ENCODE measurements at places on chromosomes 6 and 20. TPM values are rescaled to one million over a fixed set of nuclear protein-coding genes. Genes with fewer than 3 reads are reported as not detected.

ADGRG6 gene
- total RNA-seq: 0.77 TPM

SLPI gene
- not detected for total RNA-seq

PKIB gene
- total RNA-seq: 0.92 TPM

RRBP1 gene
- total RNA-seq: 46.7 TPM

RAB44 gene
- not detected for total RNA-seq

C6orf52 gene
- total RNA-seq: not detected

SGK2 gene
- 0.74 TPM for total RNA-seq

ADISSP gene
- 18.4 TPM for total RNA-seq

DNA sequence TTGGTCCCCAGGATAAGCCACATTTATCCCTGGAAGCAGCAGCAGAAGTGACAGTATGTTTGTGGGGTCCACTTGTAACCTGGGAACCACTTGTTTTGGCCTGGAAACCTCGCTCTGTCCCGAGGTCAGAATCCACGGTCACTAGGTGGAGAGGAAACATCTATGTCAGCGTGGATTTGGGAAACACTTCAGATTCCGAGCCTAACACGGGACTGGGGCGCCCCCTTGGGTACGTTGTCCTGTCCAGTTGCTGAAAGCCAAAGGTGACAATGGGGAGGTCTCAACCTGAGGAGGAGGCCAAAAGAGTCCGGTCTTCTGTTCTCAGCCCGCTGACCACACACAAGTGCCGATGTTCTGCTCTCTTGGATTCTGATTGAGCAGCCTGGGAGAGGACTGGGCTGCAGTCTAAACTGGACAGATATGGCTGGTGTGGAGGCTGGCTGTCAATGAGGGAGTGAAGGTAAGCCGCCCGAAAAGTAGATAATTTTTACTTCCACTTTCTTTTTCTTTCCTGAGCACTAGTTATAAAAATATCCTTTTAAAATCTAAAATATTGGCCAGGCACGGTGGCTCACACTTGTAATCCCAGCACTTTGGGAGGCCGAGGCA lies 4.9 kb upstream of the ZFP57 start:
- no peak overlapping the region for H3K27ac ChIP-seq
- no peaks in the 10 kb centered on the region for H3K27me3 ChIP-seq
- H3K4me3 ChIP-seq: no peak overlapping the region
- no peak for DNase-seq

DNA sequence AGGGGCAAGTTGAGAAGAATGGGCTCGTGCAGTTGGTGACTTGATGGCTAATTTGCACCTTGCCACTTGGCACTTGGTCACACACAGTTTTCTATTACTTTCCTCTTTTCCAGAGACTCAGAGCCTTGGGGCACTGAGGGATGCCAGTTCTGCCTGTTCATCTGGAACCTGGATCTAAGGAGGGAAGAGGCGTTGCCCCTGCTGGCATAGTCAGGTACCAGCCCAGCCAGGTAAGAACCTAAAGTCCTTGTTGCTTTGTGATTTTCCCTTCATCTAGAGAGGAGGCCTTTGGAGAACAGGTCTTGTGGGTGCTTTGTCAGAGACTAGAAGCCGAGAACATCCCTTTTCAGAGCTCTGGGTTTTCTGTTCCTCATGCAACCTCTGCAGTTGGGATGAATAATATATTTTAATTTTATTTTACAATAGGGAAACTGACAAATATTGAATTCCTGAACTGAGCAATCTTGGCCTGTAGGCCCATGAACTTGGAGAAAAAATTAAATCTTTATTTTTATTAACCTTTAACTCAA lies 11.4 kb downstream of the SYTL3 start:
- H3K27me3 ChIP-seq: no peaks in the 10 kb centered on the region
- H3K36me3 ChIP-seq: peaks cover 20% of the 10 kb centered on the region
- no peak for DNase-seq
- H3K4me3 ChIP-seq: no peak overlapping the region
- H3K4me1 ChIP-seq: peaks cover 30% of the 10 kb centered on the region
- peak overlapping the region; percentile 54 for H3K27ac ChIP-seq

DNA sequence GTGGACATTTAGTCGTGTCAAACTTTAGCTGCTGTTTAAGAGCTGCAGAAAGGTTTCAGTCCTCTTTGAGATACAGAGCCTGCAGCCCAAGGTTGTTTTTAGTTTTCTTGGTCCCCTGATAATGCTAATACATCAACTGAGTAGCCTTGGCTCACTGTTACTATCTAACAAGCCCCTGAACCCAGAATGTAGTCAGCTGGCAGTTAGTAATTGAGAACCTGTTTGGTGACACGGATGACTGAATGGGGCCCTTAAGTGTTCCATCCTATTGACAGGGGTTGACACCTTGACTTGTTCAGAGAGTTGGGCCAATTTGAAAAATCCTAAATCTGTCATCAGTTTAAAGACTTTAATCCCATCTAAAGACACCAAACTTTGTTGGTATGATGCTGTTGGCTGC lies 2.8 kb downstream of the RTN4IP1 start:
- no peak for DNase-seq
- H3K27ac ChIP-seq: no peak overlapping the region
- no peak overlapping the region for H3K4me3 ChIP-seq
- no peaks in the 10 kb centered on the region for H3K27me3 ChIP-seq
- H3K36me3 ChIP-seq: no peaks in the 10 kb centered on the region

DNA sequence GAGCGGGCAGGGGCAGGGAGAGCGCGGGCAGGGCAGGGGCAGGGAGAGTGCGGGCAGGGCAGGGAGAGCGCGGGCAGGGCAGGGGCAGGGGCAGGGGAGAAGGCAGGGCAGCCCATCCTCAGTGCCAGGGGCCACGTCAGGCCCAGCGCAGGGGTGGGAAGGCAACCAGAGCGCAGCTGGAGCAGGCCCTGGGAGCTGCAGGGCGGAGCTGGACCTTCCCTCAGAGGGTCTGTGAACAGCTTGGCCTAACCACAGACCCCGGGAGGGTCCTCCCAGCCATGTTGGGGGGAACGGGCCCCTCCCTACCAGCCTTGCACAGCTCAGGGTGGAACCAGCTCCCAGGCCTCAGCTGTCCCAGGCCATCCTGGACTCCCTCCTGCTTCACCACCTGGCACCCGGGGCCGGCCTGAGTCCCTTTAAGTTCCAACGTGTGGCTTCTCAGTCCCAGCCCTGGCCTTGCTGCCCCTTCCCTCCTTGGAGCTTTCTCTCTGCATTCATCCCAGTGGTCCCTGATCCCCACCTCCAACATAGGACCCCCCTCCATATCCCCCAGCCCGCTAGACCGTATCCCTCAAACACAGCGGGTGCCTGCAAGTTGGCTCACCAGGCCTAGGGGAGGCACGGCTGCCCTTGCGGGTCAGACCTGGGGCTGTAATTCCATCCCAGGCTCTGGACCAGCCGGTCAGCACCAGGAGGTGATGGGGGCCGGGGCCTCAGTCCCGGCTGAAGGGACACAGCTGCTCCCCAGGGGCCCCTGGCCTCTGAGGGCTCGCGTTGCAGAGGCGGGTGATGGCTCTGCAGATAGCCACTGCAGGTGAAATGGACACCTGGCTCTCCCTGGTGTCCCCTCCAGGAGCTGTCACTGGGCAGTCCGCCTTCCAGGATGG lies 5.6 kb upstream of the ZBTB46 start:
- no peak for DNase-seq
- H3K4me1 ChIP-seq: no peaks in the 10 kb centered on the region
- H3K27ac ChIP-seq: no peak overlapping the region
- no peaks in the 10 kb centered on the region for H3K27me3 ChIP-seq
- no peaks in the 10 kb centered on the region for H3K36me3 ChIP-seq
- no peak overlapping the region for H3K4me3 ChIP-seq

GRCh38 chr6:53179961-53180651 lies 31.5 kb upstream of the GCM1 start:
- no peak overlapping the region for H3K4me3 ChIP-seq
- H3K27ac ChIP-seq: no peak overlapping the region
- peak; percentile 75 for DNase-seq
- H3K27me3 ChIP-seq: no peaks in the 10 kb centered on the region

GRCh38 chr6:31345026-31345730 lies 11.8 kb downstream of the HLA-B start:
- no peaks in the 10 kb centered on the region for H3K27me3 ChIP-seq
- H3K27ac ChIP-seq: no peak overlapping the region
- no peaks in the 10 kb centered on the region for H3K4me1 ChIP-seq
- H3K36me3 ChIP-seq: no peaks in the 10 kb centered on the region
- no peak overlapping the region for H3K4me3 ChIP-seq

GRCh38 chr20:2919518-2920245 lies 46.4 kb downstream of the PTPRA start:
- H3K4me1 ChIP-seq: no peaks in the 10 kb centered on the region
- H3K4me3 ChIP-seq: no peak overlapping the region
- peaks cover 5% of the 10 kb centered on the region for H3K36me3 ChIP-seq
- no peak overlapping the region for H3K27ac ChIP-seq
- DNase-seq: no peak
- H3K27me3 ChIP-seq: no peaks in the 10 kb centered on the region

DNA sequence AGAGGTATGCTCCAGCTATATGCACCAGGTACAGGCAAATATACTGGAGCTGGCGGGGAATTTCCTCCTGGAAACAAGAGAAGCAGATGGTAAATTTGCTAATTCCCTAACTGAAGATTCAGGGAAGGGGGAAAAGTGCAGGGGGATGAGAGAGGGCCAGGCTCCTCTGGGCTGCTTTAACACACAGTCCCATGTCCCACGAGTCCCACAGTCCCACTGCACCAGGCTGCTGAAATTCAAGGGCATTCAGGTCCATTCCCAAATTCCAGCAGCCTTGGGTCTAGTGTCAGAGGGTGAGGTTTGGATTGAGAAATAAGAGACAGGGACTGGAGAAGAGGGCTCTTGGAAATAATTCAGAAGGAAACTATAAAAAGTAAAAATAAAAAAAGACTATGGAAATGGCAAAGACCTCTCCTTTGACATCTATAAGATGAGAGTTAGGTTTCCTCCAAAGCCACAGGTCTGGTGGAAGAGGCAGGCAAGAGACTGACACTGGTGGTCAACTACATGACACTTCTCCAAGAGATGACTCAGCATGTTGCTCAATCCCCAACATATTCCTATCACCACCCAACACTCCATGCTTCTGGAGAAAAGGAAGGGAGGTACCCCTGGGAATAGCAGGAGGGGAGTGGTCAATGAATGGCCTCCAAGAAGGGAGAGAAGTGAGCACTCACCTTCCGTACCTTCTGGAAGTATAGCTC lies 69.2 kb downstream of the TRAM2 start:
- H3K27ac ChIP-seq: no peak overlapping the region
- H3K27me3 ChIP-seq: no peaks in the 10 kb centered on the region
- no peaks in the 10 kb centered on the region for H3K36me3 ChIP-seq

- no peak overlapping the region for H3K4me3 ChIP-seq
- H3K27me3 ChIP-seq: no peaks in the 10 kb centered on the region
- H3K27ac ChIP-seq: no peak overlapping the region
- H3K36me3 ChIP-seq: no peaks in the 10 kb centered on the region
- DNase-seq: no peak
Measured at GRCh38 chr6:168825226-168826077, 384.5 kb downstream of the SMOC2 start.

DNA sequence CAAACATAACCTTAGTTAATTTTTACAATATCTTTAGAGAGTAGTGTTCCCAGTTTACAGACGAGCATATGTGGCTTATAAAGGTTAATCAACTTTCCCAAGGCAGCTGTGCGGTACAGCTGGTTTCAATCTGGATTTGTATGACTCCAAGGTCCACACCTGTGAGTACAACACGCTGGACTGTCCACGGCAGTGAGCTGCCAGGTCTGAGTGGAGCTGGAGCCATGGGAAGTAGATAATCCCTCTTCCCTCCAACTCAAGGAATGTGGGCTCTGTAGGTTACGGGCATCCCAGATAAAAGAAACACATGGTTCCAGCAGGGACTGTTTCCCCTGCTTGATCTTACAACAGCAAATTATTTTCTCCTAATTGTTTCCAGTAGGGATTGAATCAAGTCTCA lies 102.2 kb downstream of the SOD2 start:
- no peak for DNase-seq
- no peaks in the 10 kb centered on the region for H3K27me3 ChIP-seq
- H3K4me3 ChIP-seq: no peak overlapping the region
- no peaks in the 10 kb centered on the region for H3K4me1 ChIP-seq
- H3K27ac ChIP-seq: no peak overlapping the region

- no peak overlapping the region for H3K4me3 ChIP-seq
- peaks cover 4% of the 10 kb centered on the region for H3K4me1 ChIP-seq
- H3K27me3 ChIP-seq: no peaks in the 10 kb centered on the region
- H3K27ac ChIP-seq: no peak overlapping the region
- H3K36me3 ChIP-seq: no peaks in the 10 kb centered on the region
Measured at GRCh38 chr20:1472556-1473245, 6.1 kb upstream of the NSFL1C start.

- no peaks in the 10 kb centered on the region for H3K4me1 ChIP-seq
- no peaks in the 10 kb centered on the region for H3K36me3 ChIP-seq
- no peak overlapping the region for H3K27ac ChIP-seq
- no peak for DNase-seq
Measured at GRCh38 chr6:19535351-19535750, 301.8 kb upstream of the ID4 start.

DNA sequence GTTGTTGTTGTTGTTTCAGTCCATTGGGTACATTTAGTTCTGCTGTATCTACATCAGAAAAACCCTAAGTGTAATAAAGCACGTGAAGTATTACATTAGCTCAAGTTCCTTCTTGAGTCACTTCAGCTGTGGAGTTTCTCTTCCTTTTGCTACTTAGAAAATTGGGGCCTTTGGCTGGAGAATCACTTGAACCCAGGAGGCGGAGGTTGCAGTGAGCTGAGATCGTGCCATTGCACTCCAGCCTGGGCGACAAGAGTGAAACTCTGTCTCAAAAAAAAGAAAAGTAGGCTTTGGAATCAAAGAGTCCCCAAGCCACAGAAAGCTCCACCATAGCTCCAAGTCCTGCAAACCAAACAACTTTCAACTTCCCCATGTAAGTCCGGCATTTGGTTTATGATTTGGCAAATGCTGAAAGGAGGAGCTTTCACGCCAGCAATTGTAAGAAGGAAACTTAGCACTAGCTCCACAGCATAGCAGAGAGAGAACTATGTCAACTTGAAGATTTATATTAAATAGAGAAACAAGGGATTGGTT lies 56.5 kb upstream of the RNF144B start:
- no peaks in the 10 kb centered on the region for H3K4me1 ChIP-seq
- H3K4me3 ChIP-seq: no peak overlapping the region
- no peak overlapping the region for H3K27ac ChIP-seq

DNA sequence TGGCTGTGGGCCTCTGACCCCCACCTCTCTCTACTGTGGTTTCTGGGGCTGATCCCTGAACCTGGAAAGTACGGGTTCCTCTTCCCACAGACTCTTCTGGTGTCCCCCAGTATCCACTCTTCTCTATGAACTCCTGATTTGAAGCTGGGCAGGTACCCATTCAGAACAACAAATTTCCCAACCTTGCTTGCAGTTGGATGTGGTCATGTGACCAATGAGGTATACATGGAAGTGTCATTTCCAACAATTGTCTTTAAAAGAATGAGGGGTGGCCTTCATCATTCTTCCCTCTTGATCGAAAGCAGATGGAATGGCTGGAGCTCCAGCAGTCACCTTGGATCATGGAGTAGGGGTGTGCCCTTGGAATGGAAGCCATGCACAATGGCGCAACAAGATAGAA lies 128.0 kb upstream of the MLN start:
- no peaks in the 10 kb centered on the region for H3K27me3 ChIP-seq
- no peak overlapping the region for H3K4me3 ChIP-seq
- no peak for DNase-seq
- H3K4me1 ChIP-seq: no peaks in the 10 kb centered on the region
